Vagina (tissue), 2 donors: ENCODE measurements at places on chromosomes 1 and 21. TPM values are rescaled to one million over a fixed set of nuclear protein-coding genes. Genes with fewer than 3 reads are reported as not detected.

GRCh38 chr1:22709891-22710700, 543 bp upstream of the EPHB2 start:
- H3K27me3 ChIP-seq: no peaks in the 10 kb centered on the region
- H3K36me3 ChIP-seq: no peaks in the 10 kb centered on the region
- H3K4me1 ChIP-seq: peaks cover 19% of the 10 kb centered on the region
- DNase-seq: no peak
- H3K27ac ChIP-seq: no peak overlapping the region

GRCh38 chr1:25554886-25555752, 11.7 kb downstream of the LDLRAP1 start:
- no peak overlapping the region for H3K27ac ChIP-seq
- no peak for DNase-seq
- no peak overlapping the region for H3K4me3 ChIP-seq
- no peaks in the 10 kb centered on the region for H3K27me3 ChIP-seq
- peaks cover 56% of the 10 kb centered on the region for H3K4me1 ChIP-seq

GRCh38 chr21:28172376-28172775, 820.3 kb downstream of the LTN1 start:
- H3K4me1 ChIP-seq: no peaks in the 10 kb centered on the region
- no peak for DNase-seq
- no peak overlapping the region for H3K4me3 ChIP-seq
- H3K36me3 ChIP-seq: no peaks in the 10 kb centered on the region

GRCh38 chr1:84159533-84160240, 15.6 kb downstream of the PRKACB start:
- no peak overlapping the region for H3K4me3 ChIP-seq
- H3K36me3 ChIP-seq: no peaks in the 10 kb centered on the region
- no peaks in the 10 kb centered on the region for H3K27me3 ChIP-seq
- no peak overlapping the region for H3K27ac ChIP-seq

DNA sequence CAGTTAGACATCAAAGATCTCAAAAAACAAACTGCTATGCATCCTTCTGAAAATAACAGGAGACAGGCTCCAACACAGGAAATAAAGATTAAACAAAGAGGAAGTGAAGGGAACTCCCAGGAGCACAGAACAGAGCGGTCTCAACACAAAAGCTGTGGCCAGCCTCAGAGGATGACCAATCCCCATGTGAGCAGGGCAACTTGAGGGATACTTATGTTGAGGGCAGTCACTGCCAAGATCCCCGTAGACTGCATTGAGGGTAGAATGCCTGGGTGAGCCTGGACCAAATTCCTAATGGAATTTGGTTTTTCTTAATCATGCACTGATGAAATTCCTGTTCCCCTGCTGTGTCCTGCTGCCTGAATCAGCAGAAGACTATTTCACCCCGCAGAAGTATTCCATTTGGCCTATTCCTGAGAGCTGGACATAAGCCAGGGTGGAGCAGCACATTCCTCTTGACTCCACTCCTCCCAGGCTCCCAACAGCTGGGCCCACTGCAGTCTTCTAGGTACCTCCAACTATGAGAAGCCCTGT, 49.0 kb downstream of the JAK1 start:
- DNase-seq: no peak
- peak overlapping the region; percentile 39 for H3K27ac ChIP-seq
- no peaks in the 10 kb centered on the region for H3K36me3 ChIP-seq
- H3K4me3 ChIP-seq: no peak overlapping the region
- peaks cover 67% of the 10 kb centered on the region for H3K4me1 ChIP-seq
- no peaks in the 10 kb centered on the region for H3K27me3 ChIP-seq

DNA sequence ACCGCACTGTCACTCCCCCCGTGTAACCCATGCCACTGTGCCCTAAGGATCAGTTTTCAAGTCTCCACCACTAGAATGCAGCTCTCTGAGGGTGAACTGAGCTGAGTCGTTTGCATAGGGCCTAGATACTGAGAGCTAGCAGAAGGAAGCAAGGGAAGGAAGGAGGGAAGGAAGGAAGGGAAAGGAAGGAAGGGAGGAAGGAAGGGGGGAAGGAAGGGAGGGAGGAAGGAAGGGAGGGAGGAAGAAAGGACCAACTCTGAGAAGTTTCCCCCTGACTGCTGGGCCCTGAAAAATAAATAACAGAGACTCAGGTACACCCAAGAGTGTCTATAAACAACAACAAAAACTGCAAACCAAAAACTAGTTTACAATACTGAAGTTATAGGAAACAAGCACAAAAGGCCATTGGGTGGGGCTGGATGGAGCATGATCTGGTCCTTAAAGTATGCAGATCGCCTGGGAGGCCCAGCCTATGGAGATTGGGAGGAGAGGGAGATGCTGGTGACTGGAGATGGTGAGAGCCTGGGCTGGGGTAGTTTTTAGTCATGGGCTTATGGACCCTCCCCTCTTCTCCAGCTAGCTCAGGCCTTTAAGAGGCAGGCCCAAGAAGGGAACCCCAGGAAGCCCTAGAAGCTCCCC, 1.7 kb upstream of the MRPS15 start:
- H3K4me3 ChIP-seq: no peak overlapping the region
- DNase-seq: no peak
- H3K4me1 ChIP-seq: peaks cover 26% of the 10 kb centered on the region
- no peak overlapping the region for H3K27ac ChIP-seq
- H3K36me3 ChIP-seq: peaks cover 7% of the 10 kb centered on the region
- H3K27me3 ChIP-seq: no peaks in the 10 kb centered on the region

GRCh38 chr1:85180869-85181268, 19.9 kb downstream of the SYDE2 start:
- no peaks in the 10 kb centered on the region for H3K36me3 ChIP-seq
- no peaks in the 10 kb centered on the region for H3K4me1 ChIP-seq
- no peak overlapping the region for H3K4me3 ChIP-seq
- no peak overlapping the region for H3K27ac ChIP-seq
- no peak for DNase-seq

GRCh38 chr1:95286479-95286878, 52.5 kb downstream of the RWDD3 start:
- no peak for DNase-seq

GRCh38 chr1:54287801-54288211, 87.8 kb downstream of the MRPL37 start:
- H3K27me3 ChIP-seq: no peaks in the 10 kb centered on the region
- no peak for DNase-seq
- H3K27ac ChIP-seq: peak overlapping the region; percentile 83
- H3K4me3 ChIP-seq: peak overlapping the region; percentile 2
- peaks cover 79% of the 10 kb centered on the region for H3K4me1 ChIP-seq
- no peaks in the 10 kb centered on the region for H3K36me3 ChIP-seq

GRCh38 chr1:42164551-42165420, at the start of gene GUCA2A:
TSS of gene GUCA2A (minus strand) at chr1:42164745. CDS start at chr1:42164712, 33 bp downstream.
- no peak within 1 kb of the TSS for H3K27ac ChIP-seq
- H3K4me1 ChIP-seq: peaks cover 6% of the 10 kb centered on the region
- H3K27me3 ChIP-seq: no peaks in the 10 kb centered on the region
- no peak within 1 kb of the TSS for H3K4me3 ChIP-seq
- H3K36me3 ChIP-seq: no peaks in the 10 kb centered on the region

- H3K4me1 ChIP-seq: peaks cover 44% of the 10 kb centered on the region
- H3K4me3 ChIP-seq: no peak overlapping the region
- DNase-seq: no peak
- H3K27me3 ChIP-seq: no peaks in the 10 kb centered on the region
- no peak overlapping the region for H3K27ac ChIP-seq
- no peaks in the 10 kb centered on the region for H3K36me3 ChIP-seq
Observed at GRCh38 chr1:28640766-28641165, 2.1 kb downstream of the TAF12 start.

- H3K4me1 ChIP-seq: peaks cover 50% of the 10 kb centered on the region
- peak overlapping the region; percentile 96 for H3K27ac ChIP-seq
- no peak for DNase-seq
- H3K4me3 ChIP-seq: no peak overlapping the region
- no peaks in the 10 kb centered on the region for H3K36me3 ChIP-seq
- H3K27me3 ChIP-seq: no peaks in the 10 kb centered on the region
Observed at GRCh38 chr1:235917267-235917811, 50.6 kb upstream of the LYST start.

- H3K4me3 ChIP-seq: no peak overlapping the region
- H3K4me1 ChIP-seq: peaks cover 12% of the 10 kb centered on the region
Observed at GRCh38 chr1:1216770-1217620, 3.0 kb upstream of the TNFRSF4 start.

DNA sequence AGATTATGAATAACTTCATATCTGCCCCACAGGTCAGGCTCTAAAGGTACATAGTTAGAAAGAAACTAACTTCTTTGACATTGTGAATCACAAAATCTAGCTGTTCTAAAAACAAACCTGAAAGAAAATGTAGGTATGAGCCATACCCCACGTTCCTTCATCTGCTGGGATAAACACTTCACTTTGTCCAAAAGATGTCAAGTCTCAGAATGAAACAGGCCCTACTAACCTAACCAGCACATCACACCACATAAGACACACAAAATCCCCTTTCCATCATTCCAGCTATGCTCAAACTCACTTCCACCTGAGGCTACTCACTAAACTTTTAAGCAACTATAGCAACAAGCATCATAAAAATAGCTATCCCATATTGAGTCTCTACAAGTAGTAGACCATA, 65.2 kb upstream of the GJA5 start:
- no peaks in the 10 kb centered on the region for H3K36me3 ChIP-seq
- no peaks in the 10 kb centered on the region for H3K27me3 ChIP-seq
- H3K27ac ChIP-seq: no peak overlapping the region
- H3K4me1 ChIP-seq: peaks cover 7% of the 10 kb centered on the region

DNA sequence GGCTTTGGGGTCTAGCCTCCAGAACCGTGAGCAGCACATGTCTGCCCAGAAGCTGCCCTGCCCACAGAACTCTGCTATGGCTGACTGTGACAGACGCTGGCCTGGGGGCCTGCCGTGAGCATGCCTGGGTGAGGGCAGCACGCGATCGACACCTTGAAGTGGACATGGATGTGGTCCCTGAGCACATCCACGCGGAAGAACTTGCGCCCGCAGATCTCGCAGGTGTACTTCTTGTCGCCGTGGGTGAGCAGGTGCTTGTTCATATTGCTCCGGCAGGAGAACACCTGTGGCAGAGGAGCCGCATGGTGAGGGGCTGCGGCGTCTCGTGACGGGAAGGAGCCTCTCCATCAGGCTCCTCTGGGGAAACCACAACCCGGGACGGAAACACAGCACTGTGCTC, 56.0 kb downstream of the PRDM15 start:
- H3K4me1 ChIP-seq: no peaks in the 10 kb centered on the region
- H3K36me3 ChIP-seq: no peaks in the 10 kb centered on the region
- no peaks in the 10 kb centered on the region for H3K27me3 ChIP-seq
- H3K27ac ChIP-seq: no peak overlapping the region
- H3K4me3 ChIP-seq: no peak overlapping the region

DNA sequence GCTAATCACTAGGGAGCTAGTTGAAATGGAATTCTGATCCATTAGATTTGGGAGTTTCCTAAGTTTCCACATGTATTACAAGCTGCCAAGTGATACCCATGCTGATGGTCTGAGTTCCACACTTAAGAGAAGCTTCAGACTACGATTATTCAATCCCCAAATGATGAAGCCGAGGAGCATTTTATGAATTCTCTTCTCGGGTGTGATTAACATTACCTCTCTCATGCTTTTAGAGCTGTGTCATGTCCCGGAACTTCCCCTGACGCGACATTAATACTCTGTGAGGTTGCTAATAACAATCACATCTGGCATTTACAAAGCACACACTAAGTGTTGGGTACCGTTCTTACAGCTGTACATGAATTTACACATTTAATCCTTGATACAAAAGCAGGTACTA, 63.0 kb downstream of the KCNJ15 start:
- DNase-seq: no peak
- no peak overlapping the region for H3K27ac ChIP-seq
- no peaks in the 10 kb centered on the region for H3K36me3 ChIP-seq
- H3K4me1 ChIP-seq: peaks cover 4% of the 10 kb centered on the region
- no peak overlapping the region for H3K4me3 ChIP-seq

GRCh38 chr1:202959276-202959620, 1.1 kb upstream of the ADIPOR1 start:
- H3K27me3 ChIP-seq: no peaks in the 10 kb centered on the region
- no peak for DNase-seq
- no peak overlapping the region for H3K27ac ChIP-seq
- H3K4me3 ChIP-seq: no peak overlapping the region
- H3K4me1 ChIP-seq: peaks cover 42% of the 10 kb centered on the region
- peaks cover 29% of the 10 kb centered on the region for H3K36me3 ChIP-seq

- no peak overlapping the region for H3K4me3 ChIP-seq
- H3K27me3 ChIP-seq: no peaks in the 10 kb centered on the region
- no peak overlapping the region for H3K27ac ChIP-seq
- no peaks in the 10 kb centered on the region for H3K4me1 ChIP-seq
Observed at GRCh38 chr1:226981838-226982237, 41.7 kb downstream of the COQ8A start.

- no peaks in the 10 kb centered on the region for H3K36me3 ChIP-seq
- H3K27ac ChIP-seq: no peak overlapping the region
- H3K4me3 ChIP-seq: no peak overlapping the region
- H3K4me1 ChIP-seq: peaks cover 44% of the 10 kb centered on the region
- H3K27me3 ChIP-seq: no peaks in the 10 kb centered on the region
Observed at GRCh38 chr1:109251277-109252166, 2.2 kb downstream of the CELSR2 start.

DNA sequence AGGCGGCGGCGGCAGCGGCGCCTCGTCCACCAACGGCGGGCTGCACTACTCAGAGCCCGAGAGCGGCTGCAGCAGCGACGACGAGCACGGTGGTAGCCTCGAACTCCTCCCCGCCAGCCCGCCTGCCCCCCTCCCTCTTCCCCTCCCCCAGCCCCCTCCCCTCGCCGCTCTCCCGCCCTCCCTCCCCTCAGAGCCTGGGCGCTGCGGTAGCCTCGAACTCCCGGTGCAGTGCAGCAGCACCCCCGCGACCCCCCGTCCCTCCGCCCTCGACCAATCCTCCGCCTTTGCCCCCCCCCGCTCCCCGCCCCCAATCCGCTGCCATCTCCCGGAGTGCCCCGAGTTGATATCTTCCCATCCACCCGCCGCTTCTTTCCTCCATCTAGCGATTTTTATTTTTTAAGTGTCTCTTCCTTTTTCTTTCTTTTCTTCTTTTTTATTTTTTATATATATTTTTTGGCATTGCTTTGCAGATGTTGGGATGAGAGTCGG, 516 bp downstream of the RCOR3 start:
- peak overlapping the region; percentile 96 for H3K4me3 ChIP-seq
- no peaks in the 10 kb centered on the region for H3K36me3 ChIP-seq
- peak overlapping the region; percentile 99 for H3K27ac ChIP-seq
- DNase-seq: no peak

DNA sequence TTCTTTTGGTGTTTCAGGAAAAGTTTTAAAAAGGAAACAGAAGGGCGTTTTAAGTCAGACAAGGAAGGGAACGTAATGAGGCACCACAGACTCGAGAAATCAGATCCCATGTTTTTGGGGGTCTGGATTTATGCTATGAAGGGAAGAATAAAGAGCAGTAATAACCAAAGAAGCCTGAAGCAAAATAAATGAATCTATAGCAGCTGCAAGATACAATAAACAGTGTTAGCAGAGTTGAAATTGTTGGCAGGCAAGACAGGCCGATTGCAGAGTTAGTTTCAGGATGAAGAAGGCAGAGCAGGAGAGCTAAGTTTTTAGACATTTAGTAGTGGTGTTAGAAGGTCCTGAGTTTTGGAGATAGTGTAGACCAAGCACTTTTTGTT, 425 bp downstream of the DDR2 start:
- no peaks in the 10 kb centered on the region for H3K27me3 ChIP-seq
- H3K36me3 ChIP-seq: no peaks in the 10 kb centered on the region
- no peak for DNase-seq
- H3K27ac ChIP-seq: peak overlapping the region; percentile 88

GRCh38 chr1:201602413-201603265, 63.7 kb downstream of the NAV1 start:
- H3K27me3 ChIP-seq: no peaks in the 10 kb centered on the region
- H3K4me3 ChIP-seq: no peak overlapping the region
- H3K4me1 ChIP-seq: peaks cover 30% of the 10 kb centered on the region
- H3K36me3 ChIP-seq: no peaks in the 10 kb centered on the region
- no peak for DNase-seq

GRCh38 chr1:174167265-174167803, 8.0 kb downstream of the RABGAP1L start:
- no peak for DNase-seq
- H3K4me1 ChIP-seq: peaks cover 9% of the 10 kb centered on the region
- H3K27ac ChIP-seq: no peak overlapping the region
- H3K36me3 ChIP-seq: no peaks in the 10 kb centered on the region

Gene EXTL1
- total RNA-seq: 0.74 TPM

Gene LIN28A
- total RNA-seq: not detected

Gene ALDH4A1
- 39.5 TPM for total RNA-seq
